ENCODE measurements at places on chromosomes 2 and 18. TPM values are rescaled to one million over a fixed set of nuclear protein-coding genes. Genes with fewer than 3 reads are reported as not detected.

DOK1 gene
- total RNA-seq: 33.8 TPM

UGT1A4 gene
- total RNA-seq: not detected

KCNG2 gene
- total RNA-seq: not detected

LCLAT1 gene
- total RNA-seq: 20.1 TPM

RAD51AP2 gene
- not detected for total RNA-seq

USP34 gene
- 142 TPM for total RNA-seq

SLC4A5 gene
- 5.9 TPM for total RNA-seq

RTP5 gene
- 0.12 TPM for total RNA-seq

DNA sequence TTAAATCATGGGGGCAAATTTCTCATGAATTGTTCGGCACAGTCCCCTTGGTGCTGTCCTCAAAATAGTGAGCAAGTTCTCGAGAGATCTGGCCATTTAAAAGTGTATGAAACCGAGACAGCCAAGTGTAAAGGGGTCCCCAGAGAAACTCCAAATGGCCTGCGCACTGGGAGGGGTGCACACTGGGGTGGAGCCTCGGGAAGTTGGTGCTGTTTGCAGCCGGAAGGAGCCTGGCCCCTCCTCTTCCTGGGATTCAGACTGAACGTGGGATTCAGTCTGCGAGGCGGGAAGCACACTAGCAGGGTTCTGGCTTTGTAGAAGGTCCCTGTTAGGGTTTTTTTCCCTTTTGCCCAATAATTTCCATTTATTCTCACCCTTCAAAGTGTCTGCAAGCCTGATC is 48.8 kb downstream of the RABL2A start:
- DNase-seq: no peak

GRCh38 chr2:5540856-5541255 is 151.3 kb upstream of the SOX11 start:
- DNase-seq: no peak

DNA sequence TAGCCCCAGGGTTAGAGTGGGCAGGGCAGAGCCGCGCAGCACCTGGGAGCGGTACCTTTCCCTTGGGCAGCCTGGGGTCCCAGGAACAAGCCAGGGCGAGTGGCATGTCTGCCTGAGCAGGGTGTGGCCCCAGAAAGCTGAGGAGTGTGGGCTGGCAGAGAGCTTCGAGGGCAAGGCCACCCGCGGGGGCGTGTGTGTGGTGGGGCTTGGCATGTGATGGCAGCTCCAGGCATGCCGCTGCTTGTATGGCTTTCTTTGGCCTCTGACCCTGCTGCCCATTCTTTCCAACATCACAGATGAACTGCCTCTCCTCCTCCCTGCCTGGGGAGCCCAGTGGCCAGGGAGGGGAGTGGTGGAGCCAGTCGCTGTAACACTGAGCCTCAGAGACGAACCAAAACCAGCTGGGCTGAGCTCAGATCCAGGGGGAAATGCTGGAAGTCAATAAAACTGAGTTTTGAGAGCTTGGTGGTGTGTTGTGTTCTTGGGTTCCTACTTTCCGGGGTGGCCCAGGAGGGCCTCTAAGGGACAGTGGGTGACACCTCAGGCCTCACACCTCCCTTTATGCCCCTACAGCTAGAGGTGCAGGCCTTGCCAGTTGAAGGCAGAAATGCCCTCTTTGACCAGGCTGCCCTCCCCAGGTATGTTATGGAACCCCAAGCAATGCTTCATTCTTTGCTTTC is 7.4 kb downstream of the DNAJB2 start:
- no peak for DNase-seq

DNA sequence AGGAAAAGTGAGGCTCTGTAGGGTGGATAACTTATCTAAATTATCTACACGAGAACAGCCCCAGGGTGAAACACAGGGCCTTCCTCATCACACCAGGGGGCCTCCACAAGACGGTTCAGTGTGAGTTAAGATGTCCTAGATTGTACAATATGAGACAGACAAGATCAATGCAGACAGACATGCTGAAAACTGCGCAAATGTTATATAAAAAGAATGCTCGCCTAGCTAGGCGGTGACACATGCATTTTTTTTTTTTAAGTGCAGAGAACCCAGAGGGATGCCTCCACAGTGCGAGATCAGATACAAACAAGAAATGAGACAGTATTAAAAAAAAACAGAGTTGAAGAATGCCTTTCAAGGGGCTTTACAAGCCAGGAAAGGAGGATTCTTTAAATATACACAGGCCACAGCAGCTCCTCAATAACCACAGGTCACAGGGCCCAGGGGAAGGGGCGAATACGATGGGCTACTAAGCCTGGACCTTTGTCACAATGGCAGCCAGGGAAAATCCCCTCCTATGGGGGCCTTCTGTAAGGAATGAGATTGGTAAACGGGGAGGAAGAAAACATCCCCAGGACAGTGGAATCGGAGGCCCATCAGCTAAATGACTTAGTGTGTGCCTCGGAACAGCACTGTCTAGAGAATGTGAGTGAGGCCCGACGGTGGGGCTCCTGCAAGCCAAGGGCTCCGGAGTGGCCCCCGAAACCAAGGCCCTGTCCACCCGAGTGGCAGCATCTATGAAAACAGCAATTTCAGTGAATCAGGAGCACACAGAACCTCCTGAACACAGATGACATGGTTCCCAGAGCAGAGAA is 48.9 kb downstream of the ADCY3 start:
- DNase-seq: no peak

- no peak for DNase-seq
These were observed 8.4 kb downstream of the HOXD3 start for GRCh38 chr2:176165370-176166050.

- no peak for DNase-seq
These were observed 23.0 kb downstream of the CNTNAP5 start for GRCh38 chr2:124048102-124048501.

GRCh38 chr2:71043531-71044407 is 24.7 kb upstream of the NAGK start:
- DNase-seq: no peak

DNA sequence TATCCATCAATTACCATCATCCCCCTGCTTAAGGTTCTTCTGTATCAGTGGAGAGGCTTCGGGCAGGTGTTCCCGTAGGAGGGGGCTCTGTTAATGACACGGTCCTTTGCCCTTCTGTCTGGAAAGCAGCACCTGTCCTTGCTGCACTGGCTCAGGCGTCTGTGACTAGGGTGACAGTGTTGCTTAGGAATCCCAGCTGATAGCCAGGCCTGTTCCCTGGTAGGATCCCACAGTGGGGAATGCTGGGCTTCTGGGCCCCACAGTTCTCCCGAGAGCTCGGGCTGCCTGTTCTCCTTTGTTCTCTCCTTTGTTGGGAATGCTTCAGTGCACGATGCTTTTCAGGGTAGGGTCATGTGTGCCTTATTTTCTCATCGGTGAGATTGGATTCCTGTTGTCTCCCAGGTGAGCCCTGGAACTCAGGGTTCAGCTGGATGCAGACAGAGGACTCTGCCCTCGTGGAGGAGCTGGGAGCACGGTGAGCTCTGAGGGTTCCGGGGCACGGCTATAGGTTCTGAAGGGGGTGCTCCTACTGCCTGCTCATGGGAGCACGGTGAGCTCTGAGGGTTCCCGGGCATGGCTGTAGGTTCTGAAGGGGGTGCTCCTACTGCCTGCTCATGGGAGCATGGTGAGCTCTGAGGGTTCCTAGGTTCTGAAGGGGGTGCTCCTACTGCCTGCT is 9.6 kb downstream of the SNTG2 start:
- no peak for DNase-seq

- DNase-seq: no peak
These were observed 82.6 kb downstream of the MTA3 start for GRCh38 chr2:42651057-42651456.

DNA sequence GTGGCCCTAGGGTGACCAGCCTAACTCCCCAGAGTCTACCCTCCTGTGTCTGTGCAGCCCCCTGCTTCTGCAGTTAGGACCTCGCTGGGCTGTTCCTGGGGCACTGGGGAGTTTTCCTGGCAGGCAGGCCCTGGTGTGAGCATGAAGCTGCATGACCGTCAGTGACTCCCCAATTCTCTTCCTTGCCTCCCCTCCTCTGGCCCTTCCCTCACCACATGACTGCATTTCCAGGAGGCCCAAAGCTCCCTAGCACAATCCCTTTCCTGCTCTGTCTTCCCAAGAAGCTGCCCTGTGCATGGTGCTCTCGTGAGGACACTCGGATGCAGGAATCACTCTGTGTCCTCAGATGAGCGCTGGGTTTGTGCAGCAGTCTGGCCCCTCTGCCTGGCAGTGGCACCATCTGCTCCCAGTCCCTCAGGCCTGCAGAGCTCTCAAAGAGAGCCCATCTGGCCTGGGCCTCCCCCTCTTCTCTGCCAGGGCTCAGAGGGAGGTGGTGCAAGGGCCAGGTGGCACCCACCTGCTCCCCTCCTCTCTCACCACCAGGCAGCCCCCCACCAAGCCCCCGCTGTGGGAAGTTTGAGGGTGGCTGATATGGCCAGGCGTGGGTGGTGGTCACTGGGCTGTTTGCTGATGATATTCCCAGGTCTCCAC is 125.6 kb upstream of the HS6ST1 start:
- no peak for DNase-seq

- DNase-seq: no peak
These were observed 37.0 kb upstream of the TMEM18 start for GRCh38 chr2:714005-714741.

GRCh38 chr2:207619764-207620203 is 5.4 kb downstream of the METTL21A start:
- no peak for DNase-seq

- DNase-seq: no peak
These were observed 33.6 kb upstream of the SNED1 start for GRCh38 chr2:240964704-240965295.

DNA sequence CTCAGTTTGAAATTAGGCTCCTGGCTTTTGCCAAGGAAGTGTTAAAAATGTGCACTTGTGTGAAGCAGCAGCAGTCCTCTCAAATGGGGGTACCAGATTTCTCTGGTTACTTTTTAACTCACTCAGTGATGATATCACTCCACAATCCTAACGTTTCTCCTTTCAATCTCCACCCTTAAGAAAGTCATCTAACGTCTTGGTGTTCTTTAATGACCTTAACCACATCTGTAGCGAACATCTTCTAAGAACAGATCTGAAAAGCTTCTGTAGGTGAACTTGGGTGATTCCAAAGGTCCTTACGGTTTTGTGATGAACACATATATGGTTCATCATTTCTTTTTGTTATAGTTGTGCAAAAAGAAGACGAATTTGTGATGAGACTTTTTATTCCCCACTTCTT is 73.2 kb downstream of the DOCK10 start:
- DNase-seq: no peak

GRCh38 chr2:202017940-202018339 is 15.7 kb upstream of the FZD7 start:
- DNase-seq: no peak

DNA sequence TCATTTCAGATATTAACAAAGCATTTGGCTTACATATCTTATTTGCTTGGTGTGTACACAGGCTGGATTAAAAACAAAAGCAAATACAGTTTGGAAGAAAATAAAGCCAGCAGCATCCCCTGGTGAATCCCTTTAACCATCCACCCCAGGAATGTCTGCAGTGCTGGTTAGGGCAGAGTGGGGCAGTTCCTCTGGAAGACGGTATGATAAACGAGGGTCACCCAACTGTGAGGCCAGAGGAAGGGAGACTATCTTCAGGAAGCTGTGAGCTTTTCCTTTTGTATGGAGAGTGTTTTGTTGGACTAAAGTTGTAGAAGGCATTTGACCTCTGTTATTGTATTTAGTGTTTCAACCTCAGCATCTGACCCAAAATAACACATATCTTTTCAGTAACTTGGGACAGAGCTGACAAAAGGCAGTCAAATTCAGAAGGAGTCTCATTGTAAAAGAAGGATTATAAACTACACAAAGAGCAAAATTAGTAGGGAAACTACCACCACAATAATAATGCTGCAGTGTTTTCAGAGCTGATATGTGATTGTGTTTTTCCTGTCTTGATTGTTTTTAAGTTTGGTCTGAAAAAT is 159.1 kb downstream of the FMNL2 start:
- DNase-seq: no peak

- no peak for DNase-seq
These were observed 210.9 kb upstream of the FOSL2 start for GRCh38 chr2:28181801-28182200.

DNA sequence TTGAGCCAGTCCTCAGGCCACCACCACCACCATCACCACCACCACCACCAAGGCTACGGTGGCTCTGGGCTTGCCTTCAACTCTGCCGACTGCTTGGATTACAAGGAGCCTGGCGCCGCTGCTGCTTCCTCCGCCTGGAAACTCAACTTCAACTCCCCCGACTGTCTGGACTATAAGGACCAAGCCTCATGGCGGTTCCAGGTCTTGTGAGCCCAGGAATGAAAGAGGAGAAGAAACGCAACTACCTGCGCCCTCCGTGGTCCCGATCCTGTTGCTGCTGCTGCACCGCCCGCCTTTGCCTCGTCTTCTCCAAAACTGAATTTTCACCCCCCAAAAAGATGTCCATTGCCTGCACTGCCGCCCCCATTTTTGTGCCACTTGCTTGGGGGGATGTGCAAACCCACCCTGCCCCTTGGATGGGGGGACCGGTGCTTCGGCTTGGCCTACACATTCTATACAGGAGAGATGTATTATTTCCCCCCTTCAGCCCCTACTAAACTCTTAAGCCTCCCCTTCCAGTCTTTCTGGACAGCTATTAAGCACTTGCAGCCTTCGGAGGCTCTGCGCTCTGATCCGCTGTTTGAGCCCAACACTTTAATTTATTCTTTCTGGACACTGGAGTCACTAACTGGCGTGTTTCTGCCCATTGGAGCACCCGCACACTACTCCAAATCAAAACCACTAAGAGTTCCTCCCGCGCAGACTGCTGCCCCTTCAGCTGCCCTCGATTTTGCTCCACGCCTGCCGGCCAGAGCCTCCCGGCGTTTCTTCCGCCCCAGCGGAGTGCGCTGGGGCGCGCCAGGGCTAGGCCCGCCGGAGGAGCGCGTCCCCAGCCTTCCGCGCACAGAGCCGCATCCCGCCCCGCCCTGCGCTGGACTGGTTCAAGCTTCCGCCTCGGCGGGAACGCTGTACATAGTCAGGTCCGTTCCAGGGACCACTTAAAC is 5.7 kb downstream of the OTX1 start:
- DNase-seq: peak; percentile 22

DNA sequence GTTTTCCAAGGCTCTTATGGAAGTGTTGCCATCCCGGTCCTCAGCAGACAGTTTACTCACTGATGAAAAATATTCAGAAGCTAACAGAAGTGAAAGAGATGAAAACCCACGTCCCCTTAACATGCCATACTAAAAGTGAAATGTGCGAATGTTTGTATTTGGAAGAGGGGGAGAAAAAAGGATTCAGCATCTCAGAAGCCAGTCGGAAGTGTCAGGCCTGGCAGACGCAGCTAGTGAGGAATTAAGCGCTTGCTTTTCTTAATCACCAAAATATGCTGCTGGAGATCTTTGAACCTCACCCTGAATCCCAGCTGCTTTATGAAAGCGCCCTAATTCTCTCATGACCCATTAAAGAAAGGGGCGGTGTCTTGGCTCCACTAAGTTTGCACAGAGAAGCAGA is 653.7 kb downstream of the DCDC2C start:
- DNase-seq: no peak

Measured in activated B cell treated with CpG ODN at 0.5 μM for 24 hours (primary cell).